Natural killer cell (primary cell): ENCODE measurements at places on chromosomes 2 and 18. TPM values are rescaled to one million over a fixed set of nuclear protein-coding genes. Genes with fewer than 3 reads are reported as not detected.

DNA sequence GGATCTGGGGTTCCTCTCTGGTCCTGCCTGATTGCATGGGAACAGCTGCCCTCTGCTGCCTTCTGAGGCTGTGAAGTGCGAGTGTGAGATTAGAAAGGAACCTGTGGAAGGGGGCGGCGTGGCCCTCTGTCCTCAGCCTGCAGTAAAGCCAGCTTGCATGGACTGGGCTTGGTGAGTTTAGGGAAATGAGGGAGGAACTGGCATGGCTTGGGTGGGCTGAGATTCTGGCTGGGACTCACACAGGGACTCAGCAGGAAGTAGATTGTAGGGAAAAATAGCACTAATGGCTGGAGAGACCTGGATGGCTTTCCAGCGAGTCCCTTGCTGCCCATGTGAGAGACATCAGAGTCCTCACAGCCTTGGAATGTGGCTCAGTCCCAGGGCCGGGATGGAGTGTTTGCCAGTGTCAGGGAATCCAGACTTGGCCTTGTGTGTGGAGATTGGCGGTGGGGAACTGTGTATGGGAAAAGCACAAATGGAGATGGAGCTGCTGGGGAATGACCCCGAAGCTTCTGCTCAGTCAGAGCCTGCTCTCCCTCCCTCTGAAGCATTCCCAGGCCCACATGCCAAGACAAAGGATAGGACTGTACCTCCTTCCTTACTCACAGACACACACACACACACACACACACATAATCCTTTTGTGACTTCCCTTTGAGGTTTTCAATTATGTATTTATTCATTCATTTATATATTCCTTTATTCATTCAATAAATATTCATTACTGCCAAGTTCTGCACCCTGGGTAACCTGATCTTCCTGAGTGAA, 115.4 kb downstream of the ACAA2 start:
- no peaks in the 10 kb centered on the region for H3K36me3 ChIP-seq
- H3K27ac ChIP-seq, result no peak overlapping the region
- no peak for DNase-seq
- no peaks in the 10 kb centered on the region for H3K27me3 ChIP-seq

- no peaks in the 10 kb centered on the region for H3K36me3 ChIP-seq
- H3K4me3 ChIP-seq, result no peak overlapping the region
- no peak for DNase-seq
- H3K4me1 ChIP-seq, result no peaks in the 10 kb centered on the region
These were observed 363.3 kb upstream of the SMIM21 start for GRCh38 chr18:75790796-75791195.

The REG1B gene
- not detected for total RNA-seq

GRCh38 chr2:170006587-170007325, 171.2 kb upstream of the MYO3B start:
- peaks cover 28% of the 10 kb centered on the region for H3K36me3 ChIP-seq
- H3K4me1 ChIP-seq, result no peaks in the 10 kb centered on the region
- no peak for DNase-seq
- H3K4me3 ChIP-seq, result no peak overlapping the region
- H3K27ac ChIP-seq, result no peak overlapping the region
- no peaks in the 10 kb centered on the region for H3K27me3 ChIP-seq

- no peak overlapping the region for H3K27ac ChIP-seq
- no peaks in the 10 kb centered on the region for H3K36me3 ChIP-seq
- H3K4me3 ChIP-seq, result no peak overlapping the region
These were observed 298.2 kb downstream of the SP3 start for GRCh38 chr2:173667014-173667413.

GRCh38 chr2:37670378-37671008, 949 bp downstream of the CDC42EP3 start:
- H3K36me3 ChIP-seq, result peaks cover 8% of the 10 kb centered on the region
- DNase-seq, result no peak
- H3K4me3 ChIP-seq, result peak overlapping the region; percentile 93

The CD207 gene
- total RNA-seq, result not detected

GRCh38 chr2:145146691-145147090, 626.8 kb upstream of the ZEB2 start:
- no peaks in the 10 kb centered on the region for H3K36me3 ChIP-seq
- no peak overlapping the region for H3K27ac ChIP-seq
- H3K4me3 ChIP-seq, result no peak overlapping the region
- DNase-seq, result no peak

GRCh38 chr2:172084395-172084644, 987 bp upstream of the DLX1 start:
- H3K4me3 ChIP-seq, result no peak overlapping the region
- H3K4me1 ChIP-seq, result peaks cover 70% of the 10 kb centered on the region
- H3K27ac ChIP-seq, result no peak overlapping the region

DNA sequence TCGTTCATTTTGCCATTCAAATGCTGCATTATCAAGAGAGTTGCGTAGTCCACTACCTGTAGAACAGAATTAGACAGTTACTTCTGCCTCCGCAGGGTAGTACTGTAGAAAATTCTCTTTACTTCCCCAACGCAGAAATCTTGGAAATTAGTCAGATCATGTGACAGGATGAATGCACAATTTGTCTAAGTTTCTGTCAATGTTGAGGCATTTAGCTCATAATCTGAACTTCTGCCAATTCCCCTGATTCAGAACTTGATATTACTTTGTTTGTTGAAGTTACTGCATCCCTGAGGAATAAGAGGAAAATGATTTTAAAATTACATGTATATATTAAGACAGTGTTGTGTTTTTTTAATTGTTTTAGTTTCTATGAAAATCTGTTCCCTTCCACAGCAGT, 83.4 kb downstream of the TTC27 start:
- peaks cover 5% of the 10 kb centered on the region for H3K36me3 ChIP-seq
- no peak overlapping the region for H3K27ac ChIP-seq
- no peak for DNase-seq
- no peaks in the 10 kb centered on the region for H3K4me1 ChIP-seq

- no peak overlapping the region for H3K27ac ChIP-seq
- peaks cover 5% of the 10 kb centered on the region for H3K4me1 ChIP-seq
- H3K4me3 ChIP-seq, result no peak overlapping the region
- peak; percentile 36 for DNase-seq
These were observed 11.2 kb downstream of the ANKAR start for GRCh38 chr2:189685540-189686229.

GRCh38 chr2:30305235-30305634, 73.9 kb downstream of the LBH start:
- DNase-seq, result no peak
- H3K4me3 ChIP-seq, result no peak overlapping the region
- H3K27me3 ChIP-seq, result no peaks in the 10 kb centered on the region

DNA sequence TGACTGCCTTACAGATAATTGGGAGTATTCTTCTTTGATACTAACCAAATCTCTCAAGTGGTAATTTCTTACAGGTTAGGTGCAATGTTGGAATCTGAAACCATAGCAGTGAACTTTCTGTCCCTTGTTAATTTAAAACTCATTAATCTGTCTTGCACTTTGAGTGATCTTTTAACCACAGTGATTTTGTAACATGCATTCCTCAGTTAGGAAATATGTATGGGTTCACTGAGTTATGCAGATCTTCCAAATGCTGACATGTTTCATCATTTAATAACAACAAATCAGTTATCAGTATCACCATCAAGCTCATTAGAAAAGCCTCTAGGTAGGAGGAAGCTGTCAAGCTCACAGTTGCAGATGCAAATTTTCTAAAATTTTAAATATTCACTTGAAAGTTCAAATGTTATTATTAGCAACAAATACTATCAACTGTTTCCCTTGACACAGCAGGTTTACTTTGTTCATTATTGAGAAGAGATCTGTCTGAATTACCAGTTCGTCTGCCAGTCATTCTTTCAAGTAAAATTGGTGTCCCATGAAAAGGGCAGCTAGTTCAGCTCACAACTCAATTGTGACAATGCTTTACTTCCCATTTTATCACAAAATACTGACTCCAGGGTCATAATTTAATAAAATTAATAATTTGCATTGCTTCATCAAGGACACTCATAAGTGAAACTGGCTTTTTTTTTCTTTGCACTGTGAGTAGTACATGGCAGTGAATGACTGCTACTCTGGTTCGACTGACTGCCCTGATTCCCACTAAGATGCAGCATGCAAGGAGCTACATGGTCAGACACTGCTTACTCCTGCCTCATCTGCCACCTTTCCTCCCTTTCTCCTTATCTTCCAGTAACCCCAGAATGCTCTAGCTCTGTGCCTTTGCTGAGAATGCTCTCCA, 31.6 kb downstream of the SUCLG1 start:
- peaks cover 62% of the 10 kb centered on the region for H3K36me3 ChIP-seq
- H3K4me3 ChIP-seq, result no peak overlapping the region

GRCh38 chr2:62382122-62382521, 123.9 kb downstream of the TMEM17 start:
- H3K4me1 ChIP-seq, result no peaks in the 10 kb centered on the region
- H3K27me3 ChIP-seq, result no peaks in the 10 kb centered on the region
- H3K4me3 ChIP-seq, result no peak overlapping the region
- no peaks in the 10 kb centered on the region for H3K36me3 ChIP-seq

GRCh38 chr2:27811768-27812167, 40.2 kb downstream of the MRPL33 start:
- H3K27me3 ChIP-seq, result no peaks in the 10 kb centered on the region
- DNase-seq, result no peak
- no peak overlapping the region for H3K27ac ChIP-seq
- H3K4me1 ChIP-seq, result no peaks in the 10 kb centered on the region
- no peaks in the 10 kb centered on the region for H3K36me3 ChIP-seq

The NXPH2 gene
- not detected for total RNA-seq

The SERPINB3 gene
- total RNA-seq, result not detected

GRCh38 chr2:221554769-221555493, 17.2 kb downstream of the EPHA4 start:
- H3K36me3 ChIP-seq, result no peaks in the 10 kb centered on the region
- no peak overlapping the region for H3K27ac ChIP-seq
- no peak overlapping the region for H3K4me3 ChIP-seq
- peak; percentile 31 for DNase-seq
- peaks cover 9% of the 10 kb centered on the region for H3K4me1 ChIP-seq

DNA sequence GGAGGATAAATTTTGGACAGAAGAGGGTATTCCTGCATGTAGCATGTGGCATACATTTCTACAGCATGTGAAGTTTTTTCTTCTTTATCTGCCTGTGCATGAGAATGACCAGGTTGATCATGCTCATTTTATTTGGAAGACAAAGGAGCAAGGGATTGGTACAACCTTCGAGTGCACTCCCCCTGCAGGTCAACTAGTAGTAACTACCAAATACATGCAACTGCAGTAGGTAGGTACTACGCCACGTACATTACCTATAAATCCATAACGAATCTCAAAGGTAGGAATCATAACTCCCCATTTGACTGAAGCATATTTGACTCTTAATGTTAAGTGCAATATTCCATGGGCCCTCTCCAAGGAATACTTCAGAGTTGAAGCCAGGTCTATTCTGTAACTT, 763.9 kb downstream of the TSN start:
- no peak overlapping the region for H3K4me3 ChIP-seq
- no peak overlapping the region for H3K27ac ChIP-seq
- no peaks in the 10 kb centered on the region for H3K4me1 ChIP-seq
- H3K36me3 ChIP-seq, result no peaks in the 10 kb centered on the region
- no peak for DNase-seq

- H3K27ac ChIP-seq, result no peak overlapping the region
- H3K4me3 ChIP-seq, result no peak overlapping the region
- no peaks in the 10 kb centered on the region for H3K4me1 ChIP-seq
- H3K27me3 ChIP-seq, result no peaks in the 10 kb centered on the region
These were observed 29.8 kb upstream of the TMEM214 start for GRCh38 chr2:27003007-27003406.

The IL18RAP gene
- 136 TPM for total RNA-seq

DNA sequence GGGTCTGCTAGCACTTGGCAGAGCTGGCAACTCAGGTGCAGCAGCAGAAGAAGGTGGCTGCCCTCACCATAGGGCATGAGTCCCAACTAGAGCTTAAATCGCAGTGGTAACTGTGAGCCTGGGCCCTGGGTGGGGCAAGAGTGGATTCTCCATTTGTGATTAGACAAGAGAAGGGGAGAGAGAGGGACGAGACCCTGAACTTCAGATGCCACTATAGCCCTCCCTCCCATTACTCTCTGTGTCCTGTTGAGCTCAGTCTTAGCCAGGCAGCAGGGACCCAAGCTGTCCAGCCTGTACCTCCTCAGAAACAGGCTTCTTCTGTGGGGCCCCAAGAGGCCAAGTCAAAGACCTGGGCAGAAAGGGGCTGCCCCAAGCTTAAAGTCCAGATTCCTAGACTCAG, 69.7 kb upstream of the B3GNT7 start:
- no peaks in the 10 kb centered on the region for H3K27me3 ChIP-seq
- no peak overlapping the region for H3K4me3 ChIP-seq
- H3K4me1 ChIP-seq, result peaks cover 16% of the 10 kb centered on the region
- no peak for DNase-seq

GRCh38 chr18:68220458-68220857, 494.4 kb downstream of the TMX3 start:
- no peak for DNase-seq
- H3K27ac ChIP-seq, result no peak overlapping the region
- no peaks in the 10 kb centered on the region for H3K36me3 ChIP-seq
- no peaks in the 10 kb centered on the region for H3K4me1 ChIP-seq

GRCh38 chr2:48219234-48219554, 310.8 kb upstream of the STON1 start:
- H3K4me3 ChIP-seq, result no peak overlapping the region
- H3K36me3 ChIP-seq, result no peaks in the 10 kb centered on the region
- H3K4me1 ChIP-seq, result no peaks in the 10 kb centered on the region

The FAM237A gene
- total RNA-seq, result not detected

- H3K4me3 ChIP-seq, result no peak overlapping the region
- peaks cover 27% of the 10 kb centered on the region for H3K36me3 ChIP-seq
- no peaks in the 10 kb centered on the region for H3K4me1 ChIP-seq
- H3K27me3 ChIP-seq, result no peaks in the 10 kb centered on the region
- H3K27ac ChIP-seq, result no peak overlapping the region
- no peak for DNase-seq
These were observed 120.8 kb downstream of the CRIM1 start for GRCh38 chr2:36476411-36476810.

The KIF5C gene
- total RNA-seq, result 2.7 TPM

DNA sequence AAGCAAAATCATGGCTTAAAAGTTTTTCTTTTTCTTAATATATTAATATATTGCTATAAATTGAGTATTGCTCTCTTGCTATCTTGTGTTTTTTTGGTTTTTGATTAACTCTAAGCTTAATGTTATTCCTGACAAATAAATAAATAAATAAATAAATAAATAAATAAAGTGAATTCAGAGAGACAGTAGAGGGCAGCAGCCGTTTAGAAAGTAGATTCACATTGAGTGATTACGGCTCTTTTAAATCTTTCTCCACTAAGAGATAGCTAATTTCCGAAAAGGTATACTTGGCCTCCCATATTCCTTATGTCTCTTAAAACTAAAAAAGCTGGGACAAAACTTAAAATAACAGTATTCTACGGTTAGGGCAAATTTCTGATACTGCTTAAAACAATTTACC, 34.3 kb downstream of the MSH2 start:
- no peak overlapping the region for H3K27ac ChIP-seq
- no peaks in the 10 kb centered on the region for H3K4me1 ChIP-seq
- peaks cover 8% of the 10 kb centered on the region for H3K36me3 ChIP-seq
- DNase-seq, result no peak
- no peak overlapping the region for H3K4me3 ChIP-seq
- no peaks in the 10 kb centered on the region for H3K27me3 ChIP-seq

The HOXD3 gene
- not detected for total RNA-seq
